Caki2 (cell line): ENCODE measurements at places on chromosomes 7 and 10.

DNA sequence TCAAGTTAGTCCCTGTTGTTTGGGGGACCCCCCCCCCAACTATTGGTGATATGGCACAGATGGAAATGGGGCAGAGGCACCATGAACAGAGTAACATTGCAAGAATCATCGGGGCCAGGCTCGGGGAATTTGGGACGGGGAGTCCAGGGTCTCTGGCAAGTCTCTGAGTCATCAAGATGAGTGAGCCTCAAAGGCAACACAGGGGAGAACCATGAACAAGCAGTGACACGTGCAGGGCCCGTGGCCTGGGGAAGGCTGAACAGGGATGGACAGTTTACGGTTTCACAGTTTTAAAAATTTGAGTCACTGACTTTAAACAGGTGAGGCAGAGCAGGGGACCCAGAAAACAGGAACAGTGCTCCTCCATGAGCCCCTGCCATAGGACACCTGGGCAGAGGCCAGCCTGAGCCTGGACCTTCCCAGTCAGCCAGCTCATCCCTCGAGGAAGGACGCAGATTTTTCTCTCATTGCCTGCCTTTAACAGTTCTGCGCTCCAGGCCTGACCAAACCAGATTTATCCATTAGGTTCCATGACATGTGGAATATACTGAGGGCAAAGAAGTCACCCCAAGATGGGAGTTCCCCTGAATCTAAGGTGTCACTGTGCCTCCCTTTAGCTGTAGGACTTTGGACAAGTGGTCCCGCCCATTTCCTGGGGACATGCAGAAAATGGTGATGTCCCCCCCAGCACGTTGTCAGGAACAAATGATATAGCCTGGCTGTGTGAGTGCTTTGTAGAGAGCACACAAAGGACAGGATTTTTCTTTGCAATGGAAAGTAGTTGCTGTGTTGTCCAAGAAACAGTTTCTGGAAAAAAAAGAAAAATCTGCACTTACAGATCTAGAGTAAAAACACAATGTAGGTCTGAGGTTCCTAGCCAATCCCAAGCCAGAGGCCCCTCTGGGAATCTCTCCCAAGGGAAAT lies 23.8 kb downstream of the CHST15 start:
- DNase-seq, result no peak

DNA sequence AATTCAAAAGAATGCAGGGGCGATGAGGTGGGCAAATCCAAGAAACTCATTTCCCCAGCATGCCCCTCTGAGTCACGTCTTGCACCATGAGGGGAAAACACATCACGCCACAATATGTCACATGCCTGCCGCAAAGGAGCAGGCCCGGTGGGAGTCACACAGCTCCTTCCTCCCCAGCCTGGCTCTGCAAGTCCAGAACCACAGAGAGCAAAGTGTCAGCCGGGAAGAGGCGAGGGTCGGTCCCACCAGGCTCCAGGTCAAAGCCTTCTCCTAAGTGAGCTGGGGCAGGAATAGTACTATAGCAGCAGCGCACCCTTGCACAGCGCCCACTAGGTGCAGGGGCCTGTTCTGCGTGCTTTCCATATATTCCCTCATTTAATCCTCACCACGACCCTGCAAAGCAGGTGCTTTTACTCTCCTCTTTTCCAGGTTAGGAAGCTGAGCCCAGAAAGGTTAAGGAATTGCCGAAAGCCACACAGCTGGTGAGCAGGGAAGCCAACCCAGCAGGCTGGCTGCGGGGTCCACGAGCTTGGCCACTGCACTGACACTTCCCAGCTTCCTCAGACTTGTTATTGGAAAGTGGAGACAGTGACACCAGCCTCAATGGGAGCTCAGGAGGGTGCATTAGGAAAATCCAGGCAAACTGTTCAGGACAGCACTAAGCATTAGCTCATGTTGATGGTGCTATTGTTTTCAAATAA lies 94.0 kb upstream of the ZMIZ1 start:
- peak; percentile 86 for DNase-seq

DNA sequence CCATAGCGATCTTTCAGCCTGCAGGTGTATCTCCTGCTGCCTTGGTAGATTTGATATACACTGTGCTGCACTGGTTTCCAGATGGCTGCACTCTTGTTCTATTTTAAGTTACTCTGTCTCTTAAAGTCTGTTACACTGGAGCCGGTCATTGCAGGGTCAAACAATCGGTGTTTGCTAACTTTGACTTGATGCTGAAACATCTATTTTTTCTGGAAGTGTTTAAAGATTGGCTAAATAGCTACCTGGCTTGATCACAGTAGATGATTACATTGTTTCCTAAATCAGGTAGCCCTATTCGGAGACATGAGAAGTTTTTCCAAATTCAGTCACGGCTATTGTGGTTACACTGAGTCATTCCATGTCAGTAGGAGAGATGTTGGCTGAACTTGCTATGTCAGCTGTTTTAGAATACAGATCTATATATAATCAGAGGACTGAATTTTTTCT lies 574.8 kb downstream of the ETV1 start:
- DNase-seq, result peak; percentile 6

- DNase-seq, result peak; percentile 38
Measured at GRCh38 chr10:69957886-69958555, 94.6 kb upstream of the MACROH2A2 start.

- no peak for DNase-seq
Measured at GRCh38 chr7:73567846-73568685, 10.3 kb downstream of the TBL2 start.

DNA sequence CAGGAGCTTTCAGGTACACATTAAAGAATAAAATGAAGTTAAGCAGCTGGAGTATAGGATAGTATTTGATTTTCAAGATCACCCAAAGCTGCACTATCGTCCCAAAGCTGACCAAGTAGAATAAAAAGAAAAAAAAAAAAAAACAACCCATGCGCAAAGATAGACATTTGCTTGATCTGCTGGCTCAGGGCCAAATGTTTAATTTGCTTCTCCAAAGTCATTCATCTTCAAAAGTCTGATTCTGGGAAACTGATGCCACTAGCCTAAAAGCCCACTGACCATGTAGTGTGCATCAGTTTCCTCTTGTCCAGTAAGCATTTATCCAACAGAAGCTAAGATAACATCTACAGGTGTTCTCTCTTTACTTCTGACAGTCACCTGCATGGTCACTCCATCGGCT lies 14.5 kb downstream of the MEST start:
- no peak for DNase-seq
